B cell (primary cell): ENCODE measurements at places on chromosomes 1 and 21.

DNA sequence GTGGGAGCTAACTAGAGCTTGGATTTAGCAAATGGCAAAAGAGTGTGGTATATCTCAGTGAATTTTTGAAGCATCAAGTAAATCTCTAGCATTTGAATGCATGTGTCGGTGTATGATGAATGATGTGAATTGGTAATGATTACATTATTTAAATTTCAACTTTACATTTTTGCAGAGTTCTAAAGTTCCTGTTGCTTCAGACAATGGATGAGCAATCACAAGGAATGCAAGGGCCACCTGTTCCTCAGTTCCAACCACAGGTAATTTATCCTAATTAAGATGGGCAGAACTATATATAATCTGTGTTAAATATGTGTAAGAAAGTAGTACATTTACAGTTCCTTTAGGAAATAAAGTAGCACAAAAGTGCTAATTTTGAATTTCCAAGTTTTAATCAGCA is 75.6 kb downstream of the NEK7 start:
- no peak for DNase-seq

DNA sequence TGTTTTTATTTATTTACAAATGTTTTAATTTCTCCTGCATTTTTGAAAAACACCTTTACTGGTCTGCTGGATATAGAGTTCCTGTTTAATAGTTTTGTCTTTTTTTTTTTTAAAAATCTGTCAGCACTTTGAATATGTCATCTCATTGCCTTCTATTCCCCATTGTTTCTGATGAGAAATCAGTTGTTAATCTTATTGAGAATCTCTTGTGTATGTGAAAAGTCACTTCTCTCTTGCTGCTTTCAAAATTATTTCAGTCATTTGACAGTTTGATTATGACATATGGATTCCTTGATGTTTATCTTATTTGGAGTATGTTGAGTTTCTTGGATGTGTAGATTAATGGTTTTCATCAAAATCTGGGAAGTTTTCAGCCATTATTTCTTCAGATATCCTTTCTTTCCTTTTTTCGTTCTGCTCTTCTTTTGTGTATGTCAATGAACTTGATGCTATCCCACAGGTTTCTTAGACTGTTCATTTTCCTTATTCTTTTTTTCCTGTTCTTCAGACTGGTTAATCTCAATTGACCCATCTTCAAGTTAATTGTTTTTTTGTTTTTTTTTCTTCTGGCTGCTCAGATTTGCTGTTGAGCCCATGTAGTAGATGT is 51.2 kb upstream of the CCDC190 start:
- no peak for DNase-seq

DNA sequence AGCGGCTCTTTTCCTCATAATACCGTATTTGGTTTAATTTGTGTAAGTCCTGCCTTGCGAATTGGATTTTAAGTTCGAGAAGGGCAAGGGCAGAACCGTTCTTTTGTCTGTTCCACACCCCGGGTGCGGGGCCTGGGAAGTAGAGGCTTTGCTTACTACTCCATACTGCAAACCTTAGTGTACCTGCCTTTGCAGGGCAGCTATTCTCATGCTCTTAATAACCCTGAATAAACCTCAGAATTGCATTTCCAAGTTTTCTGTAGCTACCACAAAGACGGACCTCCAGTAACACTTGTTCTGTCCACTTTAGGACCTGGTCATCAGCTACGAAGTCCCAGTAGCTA is 657 bp upstream of the HNRNPU start:
- no peak for DNase-seq

- no peak for DNase-seq
Measured at GRCh38 chr1:220784751-220785150, 2.0 kb upstream of the MTARC1 start.

DNA sequence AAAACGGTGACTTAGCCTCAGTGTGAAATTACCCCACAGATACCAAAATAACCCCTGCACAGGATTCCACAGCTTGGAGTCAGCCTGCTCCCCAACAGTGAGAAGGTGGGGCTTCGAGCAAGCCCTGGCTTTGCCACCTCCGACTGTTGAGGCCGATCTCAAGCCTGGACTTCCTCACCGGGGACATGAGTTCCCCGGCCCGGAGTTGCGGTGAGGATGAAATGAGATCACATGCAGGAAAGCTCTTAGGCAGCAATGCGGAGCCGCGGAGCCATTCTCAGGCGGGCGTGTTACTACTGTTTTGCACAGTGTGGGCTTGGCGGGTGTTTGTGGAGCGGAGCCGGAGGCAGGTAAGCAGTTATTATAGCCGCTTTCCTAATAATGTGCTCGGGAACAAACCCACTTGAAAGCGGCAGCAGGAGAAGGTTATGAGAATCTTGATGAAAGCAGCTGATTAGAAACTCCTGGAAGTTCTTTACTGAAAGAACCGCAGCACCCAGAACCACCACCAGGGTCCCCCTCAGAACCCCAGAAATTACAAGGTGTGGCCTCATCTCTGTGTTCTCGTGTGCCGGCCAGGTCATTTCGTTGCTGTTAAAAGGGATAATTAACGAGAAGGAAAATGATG is 3.9 kb upstream of the CLSTN1 start:
- peak; percentile 40 for DNase-seq

DNA sequence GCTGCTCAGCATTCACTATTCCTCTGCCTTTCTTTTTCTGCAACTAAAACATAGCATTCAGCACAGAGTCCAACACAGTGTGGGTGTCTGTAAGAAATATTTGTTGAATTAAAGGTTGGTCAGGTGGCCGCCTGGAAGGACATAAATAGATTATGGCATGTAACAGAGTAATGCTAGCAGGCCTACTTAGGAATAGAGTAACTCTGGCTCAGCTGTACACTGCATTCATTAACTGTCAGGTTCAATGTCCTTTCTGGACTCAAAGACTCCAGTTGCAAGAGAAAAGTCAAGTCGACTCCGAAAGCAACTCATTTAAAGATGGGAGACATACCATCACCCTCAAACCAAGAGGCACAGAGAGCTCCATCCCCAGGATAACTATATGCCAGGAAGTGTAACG is 116.0 kb downstream of the LMX1A start:
- DNase-seq = no peak

GRCh38 chr1:115647507-115647906 is 5.7 kb downstream of the VANGL1 start:
- DNase-seq = no peak

DNA sequence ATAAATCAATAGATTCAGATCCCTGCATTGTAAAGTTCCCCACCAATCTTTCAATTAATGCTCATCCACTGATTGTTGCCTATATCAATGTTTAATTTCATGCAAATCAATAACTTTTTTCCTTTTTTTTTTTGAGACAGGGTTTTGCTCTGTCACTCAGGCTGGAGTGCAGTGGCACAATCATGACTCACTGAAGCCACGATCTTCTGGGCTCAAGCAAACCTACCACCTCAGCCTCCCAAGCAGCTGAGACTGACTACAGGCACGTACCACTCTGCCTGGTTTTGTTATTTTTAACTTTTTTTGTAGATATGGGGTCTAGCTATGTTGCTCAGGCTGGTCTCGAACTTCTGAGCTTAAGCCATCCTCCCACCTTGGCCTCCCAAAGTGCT is 25.7 kb downstream of the DIO1 start:
- no peak for DNase-seq

DNA sequence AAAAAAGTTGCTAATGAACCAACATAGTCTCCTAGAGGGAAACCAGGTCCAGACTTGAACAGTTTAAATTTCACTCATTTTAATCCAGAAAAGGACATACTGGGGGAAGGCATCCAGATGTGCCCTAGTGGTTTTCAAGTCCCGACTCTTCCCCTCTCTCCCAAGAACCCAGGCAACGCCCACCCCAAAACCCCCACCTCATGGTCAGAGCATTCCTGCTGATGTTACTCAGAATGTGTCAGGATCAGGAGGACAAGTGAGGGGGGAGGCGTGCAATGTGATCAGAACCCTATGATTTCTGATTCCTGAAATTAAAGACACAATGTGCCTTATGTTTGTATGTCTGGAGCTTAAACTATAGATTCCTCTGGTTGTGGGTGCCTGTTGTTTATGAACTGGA is 1.6 kb upstream of the CTSK start:
- DNase-seq = no peak

- DNase-seq = peak; percentile 64
Measured at GRCh38 chr1:89552471-89553081, 27.9 kb downstream of the LRRC8B start.

DNA sequence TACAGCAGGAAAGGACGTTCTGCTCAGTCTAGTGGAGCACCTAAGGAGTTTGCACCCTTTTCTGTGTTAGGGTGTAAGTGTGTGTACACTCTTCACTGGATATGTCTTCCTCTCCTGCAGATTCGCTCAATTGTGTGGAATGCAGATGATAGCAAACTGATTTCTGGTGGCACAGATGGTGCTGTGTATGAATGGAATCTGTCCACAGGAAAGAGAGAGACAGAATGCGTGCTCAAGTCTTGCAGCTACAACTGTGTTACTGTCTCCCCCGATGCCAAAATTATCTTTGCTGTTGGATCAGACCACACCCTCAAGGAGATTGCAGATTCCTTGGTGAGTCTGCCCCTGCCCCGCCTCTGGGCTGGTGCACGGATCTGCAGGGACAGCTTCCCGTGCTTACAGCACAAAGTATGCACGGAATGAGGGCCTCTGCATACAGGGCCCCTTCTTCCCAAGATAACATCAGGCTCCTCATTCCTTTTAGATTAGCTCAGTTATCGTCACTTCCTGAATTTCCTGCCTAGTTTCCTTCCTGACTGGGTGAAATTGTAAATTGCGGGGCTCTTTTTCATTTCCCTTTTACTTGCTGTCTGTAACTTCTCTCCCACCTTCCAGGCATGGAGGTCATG is 34.6 kb downstream of the CFAP57 start:
- no peak for DNase-seq

DNA sequence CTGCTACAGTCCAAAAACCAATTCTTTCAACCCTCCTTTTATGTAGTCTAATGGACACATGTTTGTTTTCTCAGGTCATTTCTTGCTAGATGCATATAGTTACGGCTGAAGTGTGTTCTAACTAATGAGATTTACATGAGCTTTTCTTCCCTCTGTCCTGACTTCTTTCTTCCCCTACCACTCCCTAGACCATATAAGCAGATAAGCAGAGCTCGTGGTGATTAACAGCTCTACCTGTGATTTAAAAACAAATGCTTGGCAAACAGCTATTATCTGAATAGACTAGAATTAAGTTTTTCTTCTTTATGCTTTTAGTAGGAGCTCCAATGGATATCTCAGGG is 18.6 kb downstream of the KHDRBS1 start:
- no peak for DNase-seq

- DNase-seq = no peak
Measured at GRCh38 chr1:228391411-228392020, 15.1 kb downstream of the TRIM11 start.

DNA sequence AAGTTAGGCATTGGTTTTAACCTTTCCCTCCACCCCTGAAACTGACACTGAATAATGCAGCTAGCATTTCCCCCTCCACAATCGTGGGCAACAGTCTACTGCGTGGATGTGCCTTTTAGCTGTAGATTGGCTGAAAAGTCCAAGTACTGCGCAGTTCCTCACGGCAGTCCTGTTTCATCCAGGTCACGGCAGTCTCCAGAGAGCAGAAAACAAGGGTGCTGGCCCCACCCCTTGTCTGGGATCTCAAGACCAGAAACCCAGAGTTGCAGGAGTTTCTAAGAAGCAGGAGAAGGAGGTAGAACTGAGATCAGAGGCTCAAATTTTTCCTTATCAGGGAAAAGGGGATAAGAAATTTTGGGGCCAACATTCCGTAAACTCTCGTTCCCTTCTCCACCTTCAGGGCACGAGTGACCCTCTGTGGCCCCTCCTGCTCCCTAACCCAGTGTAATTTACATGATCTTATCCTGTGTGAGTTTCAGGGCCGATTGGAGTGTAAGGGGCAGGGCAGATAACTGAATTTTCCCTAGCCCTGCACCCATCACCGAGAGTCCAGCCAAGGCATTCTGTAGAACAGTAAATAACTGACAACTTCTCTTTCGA is 25.9 kb upstream of the PLA2G2C start:
- DNase-seq = no peak

DNA sequence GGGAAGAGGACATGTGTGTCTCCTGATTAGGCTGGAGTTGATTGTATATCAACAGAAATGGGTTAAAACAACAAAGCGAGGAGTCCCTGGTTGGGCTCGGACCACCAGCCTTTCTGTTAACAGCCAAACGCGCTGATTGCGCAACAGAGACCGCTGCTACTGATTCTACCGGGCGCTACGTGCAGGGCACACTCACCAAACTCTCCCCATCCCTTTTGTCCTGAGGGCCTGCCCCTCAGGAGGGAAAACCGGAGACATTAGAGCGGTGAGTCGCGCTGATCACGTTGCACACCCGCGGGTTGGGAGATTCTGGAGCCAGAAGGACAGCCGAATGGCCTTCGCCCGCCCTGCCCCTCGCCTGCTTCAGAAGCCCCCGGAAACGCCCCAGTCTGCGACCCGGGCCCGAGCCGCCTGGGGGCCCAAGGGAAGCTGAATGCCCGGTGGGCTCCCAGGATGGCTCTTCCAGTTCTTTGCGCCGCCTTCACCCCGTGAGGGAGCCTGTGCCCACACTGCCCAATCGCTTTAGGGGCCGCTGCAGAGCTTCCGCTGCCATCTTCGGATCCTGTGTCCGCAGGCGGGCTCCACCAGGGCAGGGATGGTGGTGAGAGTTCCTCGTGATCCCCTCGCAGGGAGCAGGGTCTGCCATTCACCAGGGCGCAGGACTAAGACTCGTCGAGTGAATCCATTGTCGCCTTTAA is 165.4 kb upstream of the NBPF11 start:
- DNase-seq = no peak

GRCh38 chr1:235417086-235417697 is 50.0 kb downstream of the TBCE start:
- DNase-seq = peak; percentile 74

- DNase-seq = peak; percentile 12
Measured at GRCh38 chr1:210232511-210233215, at the start of gene SERTAD4. Gene SERTAD4, plus strand, starts transcription at chr1:210232796. Its CDS starts 5,165 bp downstream, at chr1:210237961.

- no peak for DNase-seq
Measured at GRCh38 chr1:169113613-169114119, 7.2 kb downstream of the ATP1B1 start.

DNA sequence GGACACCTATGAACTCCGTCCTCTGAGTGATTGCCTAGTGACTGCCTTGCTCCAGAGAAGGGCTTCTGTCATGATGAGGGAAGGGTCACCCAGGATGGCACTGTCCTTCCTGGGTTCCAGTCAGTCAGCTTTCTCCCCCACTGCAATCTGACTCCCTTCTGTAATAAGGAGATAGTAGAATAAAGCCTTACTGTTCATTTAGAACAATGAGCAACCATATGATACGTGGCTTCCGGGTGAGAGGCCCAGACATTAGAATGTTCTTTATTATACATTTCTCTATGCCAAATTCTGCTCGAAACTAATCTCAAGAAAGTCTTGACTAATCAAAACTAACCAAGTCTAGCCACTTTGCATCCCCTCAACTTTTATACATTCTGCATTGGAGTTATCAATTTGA is 8.5 kb upstream of the MTMR11 start:
- no peak for DNase-seq

- DNase-seq = no peak
Measured at GRCh38 chr21:35648512-35648911, 411.8 kb downstream of the SETD4 start.

- DNase-seq = no peak
Measured at GRCh38 chr1:31239653-31240241, at the start of gene NKAIN1. Gene NKAIN1, minus strand, starts transcription at chr1:31239887. Its CDS starts 340 bp downstream, at chr1:31239547.
